ENCODE measurements at places on chromosomes 2 and 18.

DNA sequence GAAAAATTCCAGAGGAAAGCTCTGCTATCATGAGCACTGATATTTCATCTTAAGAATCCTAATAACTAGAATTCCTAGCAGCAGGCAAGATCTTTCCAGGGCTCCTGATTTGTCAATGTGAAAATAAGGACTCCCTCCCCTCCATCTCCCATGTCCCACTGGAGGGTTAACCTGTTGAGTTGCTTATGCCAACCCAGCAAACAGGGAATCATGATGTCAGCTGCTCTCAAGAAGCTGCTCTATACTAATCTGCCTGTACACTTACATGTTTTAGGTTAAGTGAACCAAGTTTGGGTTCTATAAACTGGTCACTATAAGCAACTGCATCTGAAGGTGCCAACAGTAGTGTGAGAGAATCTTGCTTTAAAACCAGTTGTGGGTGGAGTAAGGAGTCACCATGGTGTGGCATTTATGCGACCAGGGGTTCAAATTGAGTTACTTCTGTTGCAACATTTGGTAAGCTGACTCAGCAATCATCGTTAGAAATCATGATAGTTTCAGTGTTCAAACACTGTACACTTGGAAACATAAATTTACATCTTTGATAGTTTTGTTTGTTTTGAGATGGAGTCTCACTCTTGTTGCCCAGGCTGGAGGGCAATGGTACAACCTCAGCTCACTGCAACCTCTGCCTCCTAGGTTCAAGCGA is 53.4 kb downstream of the STK25 start:
- DNase-seq, result no peak

DNA sequence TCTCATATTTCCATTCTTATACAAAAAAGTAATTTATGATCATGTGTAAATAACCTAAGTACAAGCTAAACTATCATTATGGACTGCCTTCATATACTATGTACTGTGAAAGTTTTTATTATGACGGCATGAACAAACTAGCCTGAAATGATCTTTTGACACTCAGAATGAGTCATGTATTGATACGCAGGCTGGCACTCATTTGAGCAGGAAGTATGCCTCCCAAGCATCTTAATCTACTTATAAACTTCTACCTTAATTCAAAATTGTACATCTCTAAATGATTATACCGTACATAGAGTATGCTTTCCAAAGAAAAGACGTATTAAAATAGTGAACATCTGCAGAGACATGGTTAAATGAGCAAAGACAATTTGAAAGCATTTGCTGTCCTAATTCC is 207.1 kb upstream of the SPOPL start:
- no peak for DNase-seq

DNA sequence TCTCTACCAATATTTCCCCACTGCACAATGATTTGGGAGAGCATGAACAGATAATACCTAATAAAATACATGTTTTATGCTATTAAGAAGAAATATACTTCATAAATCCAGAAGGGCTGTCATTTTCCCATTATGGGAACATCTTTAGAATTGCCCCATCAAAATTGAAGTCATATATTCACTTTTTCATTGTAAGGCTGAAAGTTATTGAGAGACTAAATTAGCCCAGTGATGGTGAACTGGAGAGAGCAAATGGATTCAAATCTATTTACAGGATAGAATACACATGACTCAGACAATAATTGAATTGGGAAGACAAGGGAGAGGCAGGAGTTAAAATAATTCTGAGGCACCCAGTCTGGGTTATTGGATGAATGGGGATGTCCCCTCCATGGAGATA is 79.7 kb upstream of the TTC39C start:
- DNase-seq, result no peak

DNA sequence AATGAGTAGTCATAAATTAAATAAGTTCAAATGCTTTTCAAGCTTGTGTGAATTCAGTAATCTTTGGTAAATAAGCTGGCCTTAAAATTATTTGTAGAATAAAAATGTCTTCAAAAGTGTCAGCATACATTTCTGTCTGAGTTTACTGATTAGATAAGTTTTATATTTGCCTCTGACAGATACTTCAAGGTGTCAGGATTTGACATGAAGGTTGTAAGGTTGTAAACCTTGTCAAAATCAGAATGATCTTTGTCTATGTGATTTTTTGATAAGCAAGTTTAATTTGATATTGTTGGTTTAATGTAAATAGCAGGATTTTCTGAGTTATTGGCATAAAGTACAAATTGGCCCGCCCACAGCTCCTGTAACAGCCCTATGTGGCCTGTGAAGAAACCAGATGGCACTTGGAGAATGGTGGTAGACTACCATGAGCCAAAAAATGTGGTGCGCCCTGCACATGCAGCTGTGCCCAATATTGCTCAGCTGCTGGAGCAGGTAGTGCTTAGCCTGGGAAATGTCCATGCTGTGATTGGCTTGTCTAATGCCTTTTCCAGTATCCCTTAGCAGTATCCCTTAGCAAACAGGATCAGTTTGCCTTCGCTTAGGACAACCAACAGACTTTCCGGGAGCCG is 188.0 kb upstream of the SPHKAP start:
- no peak for DNase-seq

DNA sequence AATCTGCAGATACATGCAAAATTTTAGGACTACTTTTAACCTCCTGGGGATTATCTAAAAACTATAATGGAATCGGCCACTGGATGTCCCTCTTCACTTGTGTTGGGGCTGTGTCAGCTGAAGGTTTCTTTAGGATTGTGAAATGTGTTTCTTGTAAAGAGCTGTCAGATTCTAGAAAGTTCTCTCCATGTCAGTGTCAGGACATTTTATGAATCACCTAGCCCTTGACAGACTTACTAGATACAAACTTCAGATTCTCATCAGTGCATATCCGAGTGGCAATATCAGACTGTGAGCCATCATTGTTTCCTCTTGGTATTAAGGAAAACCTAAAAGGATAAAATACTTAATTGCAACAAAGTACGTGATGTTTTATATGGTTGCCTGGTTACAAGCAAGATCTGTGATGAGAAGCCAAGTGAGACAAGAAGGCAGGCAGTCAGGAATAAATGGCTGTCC is 107.3 kb downstream of the CPS1 start:
- no peak for DNase-seq

- no peak for DNase-seq
These were observed 297.1 kb downstream of the ASXL3 start for GRCh38 chr18:33875029-33875565.

GRCh38 chr18:58195278-58195765 is 151.3 kb downstream of the NEDD4L start:
- no peak for DNase-seq

GRCh38 chr2:39542523-39542922 is 105.4 kb upstream of the MAP4K3 start:
- DNase-seq, result no peak

GRCh38 chr2:173401716-173402326 is 47.1 kb downstream of the CDCA7 start:
- DNase-seq, result no peak

- DNase-seq, result no peak
These were observed 36.7 kb upstream of the SPTBN1 start for GRCh38 chr2:54419388-54419787.

Measured in neural crest cell (in vitro differentiated cells).